ENCODE measurements at places on chromosomes 5 and 9.

- DNase-seq, result no peak
Measured at GRCh38 chr5:53974021-53974420, 336.4 kb downstream of the ARL15 start.

DNA sequence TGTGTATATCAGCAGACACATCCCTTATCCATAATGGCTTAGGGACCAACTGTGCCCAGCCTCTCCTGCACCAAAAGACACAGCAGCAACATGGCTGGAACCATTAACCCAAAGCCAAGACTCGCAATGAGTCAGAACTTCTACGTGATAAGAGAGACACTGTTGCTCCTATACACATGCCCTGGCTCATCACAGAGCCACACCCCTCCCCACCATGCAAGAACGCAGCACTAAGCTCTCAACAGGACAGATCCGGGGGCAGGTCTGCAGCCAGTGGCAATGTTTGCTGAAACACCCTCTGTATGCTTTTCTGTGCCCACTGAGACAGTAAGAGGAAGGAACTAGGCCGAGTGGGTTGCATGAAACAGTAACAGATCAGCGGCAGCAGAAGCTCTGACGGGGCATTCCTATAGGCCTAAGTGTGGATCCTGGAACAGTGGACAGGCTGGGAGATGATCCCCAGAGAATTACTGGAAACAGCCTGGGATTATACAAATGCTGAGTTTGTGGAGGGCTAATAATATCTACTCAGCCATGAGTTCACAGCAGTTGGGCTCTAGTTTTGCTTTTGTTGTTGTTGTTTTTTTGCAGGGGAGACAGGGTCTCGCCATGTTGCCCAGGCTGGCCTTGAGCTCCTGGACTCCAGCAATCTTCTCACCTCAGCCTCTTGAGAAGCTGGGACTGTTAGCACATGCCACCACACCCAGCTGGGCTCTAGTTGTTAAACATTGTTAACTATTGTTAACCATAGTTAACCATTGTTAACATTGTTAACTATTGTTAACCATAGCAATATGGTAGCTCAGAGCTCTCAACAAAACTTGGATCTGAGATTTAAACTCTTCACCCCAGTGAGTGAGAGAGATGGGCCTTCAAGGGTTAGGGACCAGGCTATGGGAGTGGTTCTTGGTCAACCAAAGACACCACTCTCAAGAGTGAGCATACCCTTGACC, 41.0 kb downstream of the B4GALT1 start:
- DNase-seq, result no peak

DNA sequence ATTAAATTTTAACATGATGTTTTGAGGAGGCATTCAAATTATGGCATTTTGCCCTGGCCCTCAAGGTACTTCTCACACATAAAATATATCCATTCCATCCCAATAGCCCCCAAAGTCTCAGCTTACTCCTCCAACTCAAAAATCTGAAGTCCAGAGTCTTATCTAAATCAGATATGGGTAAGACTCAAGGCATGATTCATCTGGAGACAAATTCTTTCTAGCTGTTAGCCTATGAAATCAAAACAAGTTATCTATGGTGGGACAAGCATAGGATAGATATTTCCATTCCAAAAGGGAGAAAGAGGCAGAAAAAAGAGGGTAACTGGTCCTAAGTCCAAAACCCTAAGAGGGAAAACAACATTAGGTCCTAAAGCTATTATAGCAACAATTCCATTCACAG, 408.4 kb downstream of the ZNF608 start:
- no peak for DNase-seq

DNA sequence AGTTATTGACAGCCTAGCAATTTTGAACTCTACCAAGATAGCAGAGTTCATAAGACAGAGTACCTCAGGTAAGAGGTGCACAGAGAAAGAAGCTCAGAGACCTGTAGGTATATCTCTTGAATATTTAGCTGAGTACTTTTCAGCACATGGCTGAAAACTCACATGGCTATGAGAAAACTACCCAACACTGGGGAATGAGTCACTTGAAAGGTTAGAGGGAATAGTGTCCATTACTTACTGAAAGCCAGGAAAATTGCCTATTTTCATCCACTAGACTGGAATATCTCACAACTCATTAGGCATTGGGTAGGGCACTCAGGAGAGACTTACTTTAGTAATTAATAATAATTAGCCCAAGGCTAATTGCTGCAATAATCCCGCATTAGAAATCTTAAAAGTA, 8.3 kb downstream of the TSLP start:
- DNase-seq, result no peak

DNA sequence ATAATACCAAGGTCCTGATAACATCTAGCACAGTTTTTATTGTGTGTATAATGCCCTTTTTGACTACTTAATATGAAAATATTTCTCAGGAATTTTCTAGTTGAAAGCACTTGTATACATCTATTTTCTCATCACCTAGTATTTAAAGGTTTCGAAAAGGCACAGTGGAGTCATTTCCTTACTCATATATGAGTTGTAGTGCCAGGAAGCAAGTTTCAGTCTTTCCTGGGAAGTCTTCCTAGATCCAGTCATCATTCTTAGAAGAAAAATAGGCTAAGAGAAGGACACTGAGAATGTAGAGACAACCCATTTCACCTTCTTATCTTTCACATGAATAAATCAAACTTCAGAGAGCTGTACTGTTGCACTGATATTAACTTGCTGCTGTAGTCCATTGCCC, 70.2 kb downstream of the SLC25A46 start:
- DNase-seq, result no peak

DNA sequence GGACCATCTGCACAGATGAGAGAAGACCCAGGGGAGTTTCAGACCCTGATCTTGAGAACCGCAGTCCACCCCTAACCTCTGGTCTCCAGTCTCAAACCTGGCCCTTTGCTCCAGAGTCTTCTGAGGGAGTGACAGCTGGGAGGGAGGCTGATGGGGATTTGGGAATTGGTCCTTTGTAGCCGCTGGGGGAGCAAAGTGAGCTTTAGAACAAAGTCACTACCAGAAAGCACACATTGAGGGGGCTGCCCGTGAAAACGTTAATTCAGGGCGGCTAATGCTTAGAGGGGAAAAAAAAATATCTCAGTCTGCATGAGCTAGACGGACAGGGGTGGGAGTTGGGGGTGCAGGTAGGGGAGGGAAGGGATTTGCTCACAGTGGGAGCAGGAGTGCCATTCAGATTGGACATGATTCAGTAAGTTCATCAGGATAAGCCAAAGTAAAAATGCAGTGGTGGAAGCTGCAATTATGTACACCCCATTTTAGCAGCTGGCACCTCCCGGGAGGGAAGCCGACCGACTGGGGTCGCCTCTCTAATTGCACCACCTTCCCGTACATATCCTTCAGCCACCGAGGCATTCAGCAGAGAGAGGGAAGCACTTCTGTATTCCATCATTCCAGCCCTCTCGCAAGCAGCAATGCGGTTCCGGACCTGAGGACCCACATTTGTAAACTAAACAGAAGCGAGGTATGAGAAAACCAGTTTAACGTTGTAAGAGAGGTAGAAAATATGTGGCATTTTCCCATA, 123.4 kb upstream of the RETREG1 start:
- DNase-seq, result no peak

DNA sequence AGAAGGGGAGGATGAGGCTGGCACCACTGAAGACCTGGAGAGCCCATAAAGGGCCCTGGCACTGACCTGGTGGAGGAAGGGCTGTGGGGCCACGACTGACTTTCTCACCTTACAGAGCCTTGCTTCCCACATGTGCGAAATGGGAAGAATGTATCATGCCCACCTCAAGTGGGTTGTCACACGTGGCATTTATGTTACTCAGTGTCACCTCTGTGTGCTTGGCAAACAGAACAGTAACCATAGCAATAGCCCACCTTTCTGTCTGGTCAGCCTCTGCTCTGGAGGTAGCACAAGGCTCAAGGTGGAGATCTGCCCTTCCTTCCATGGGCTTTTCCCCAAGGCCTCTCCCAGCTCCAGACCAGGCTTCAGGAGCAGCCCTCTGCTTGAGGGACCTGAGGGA, 16.7 kb downstream of the TCF7 start:
- no peak for DNase-seq

- no peak for DNase-seq
Measured at GRCh38 chr5:95076395-95077185, 208.3 kb downstream of the MCTP1 start.

DNA sequence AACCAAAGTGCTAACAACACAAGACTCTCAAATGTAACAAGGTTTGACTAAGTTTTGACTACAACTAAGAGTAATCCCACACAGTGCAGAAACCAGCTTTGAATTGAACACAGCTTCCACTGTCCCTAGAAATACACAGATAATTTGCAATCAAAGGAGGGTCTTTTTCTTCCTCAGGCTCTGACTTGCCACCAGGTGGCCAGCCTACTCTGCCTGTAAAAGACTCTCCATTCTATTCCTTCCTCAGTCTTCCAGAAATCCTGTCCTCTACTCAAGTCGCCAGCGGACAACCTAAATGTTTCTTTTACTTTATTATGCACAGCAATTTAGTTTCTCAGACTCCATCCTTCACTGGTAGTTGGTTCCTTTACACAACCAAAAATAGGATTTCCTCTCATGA, 32.2 kb upstream of the MCTP1 start:
- DNase-seq, result no peak

DNA sequence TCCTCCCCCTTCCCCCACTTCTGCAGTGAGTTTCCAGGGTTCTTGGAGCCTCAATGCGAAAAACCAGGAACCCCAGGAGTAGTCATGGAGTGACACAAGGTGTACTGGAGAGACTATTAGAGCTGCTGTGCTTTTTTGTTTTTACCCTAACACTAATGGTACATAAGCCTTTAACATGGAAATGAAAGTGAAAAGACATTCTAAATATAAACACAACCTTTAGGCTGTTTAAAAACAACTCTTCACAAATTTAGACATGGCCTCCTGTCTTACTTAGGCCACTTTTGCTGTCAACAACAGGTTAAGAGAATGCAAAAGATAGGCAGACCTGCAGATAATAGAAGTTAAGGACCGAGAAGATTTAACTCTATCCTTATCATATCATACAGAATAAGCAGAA, 232.2 kb downstream of the DENND1A start:
- no peak for DNase-seq

GRCh38 chr5:10467281-10468198, 25.9 kb downstream of the ROPN1L start:
- DNase-seq, result no peak

- DNase-seq, result no peak
Measured at GRCh38 chr5:172919525-172920446, 39.4 kb upstream of the RPL26L1 start.

GRCh38 chr5:127410959-127411358, 106.5 kb upstream of the PRRC1 start:
- DNase-seq, result no peak

DNA sequence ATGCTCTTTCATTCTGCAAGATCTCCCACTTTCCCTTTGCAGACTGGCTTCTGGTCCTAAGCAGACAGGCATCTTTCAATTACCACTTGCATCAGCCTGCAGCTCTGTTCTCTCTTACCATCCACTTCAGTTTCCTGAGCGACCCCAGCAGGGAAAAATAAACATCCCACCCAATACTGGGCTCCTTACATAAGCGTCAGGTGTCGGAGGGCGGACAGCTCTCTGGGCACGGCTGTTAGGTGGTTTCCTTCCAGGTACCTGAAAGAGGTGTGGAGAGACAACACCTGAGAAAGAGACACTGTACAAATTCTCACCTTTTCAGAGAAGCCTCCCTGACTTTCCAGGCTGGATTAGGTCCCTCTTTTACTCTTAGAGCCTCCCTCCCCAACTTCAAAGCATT, 145.1 kb upstream of the PANK3 start:
- no peak for DNase-seq

GRCh38 chr5:158304607-158305006, 445.7 kb upstream of the CLINT1 start:
- DNase-seq, result no peak

DNA sequence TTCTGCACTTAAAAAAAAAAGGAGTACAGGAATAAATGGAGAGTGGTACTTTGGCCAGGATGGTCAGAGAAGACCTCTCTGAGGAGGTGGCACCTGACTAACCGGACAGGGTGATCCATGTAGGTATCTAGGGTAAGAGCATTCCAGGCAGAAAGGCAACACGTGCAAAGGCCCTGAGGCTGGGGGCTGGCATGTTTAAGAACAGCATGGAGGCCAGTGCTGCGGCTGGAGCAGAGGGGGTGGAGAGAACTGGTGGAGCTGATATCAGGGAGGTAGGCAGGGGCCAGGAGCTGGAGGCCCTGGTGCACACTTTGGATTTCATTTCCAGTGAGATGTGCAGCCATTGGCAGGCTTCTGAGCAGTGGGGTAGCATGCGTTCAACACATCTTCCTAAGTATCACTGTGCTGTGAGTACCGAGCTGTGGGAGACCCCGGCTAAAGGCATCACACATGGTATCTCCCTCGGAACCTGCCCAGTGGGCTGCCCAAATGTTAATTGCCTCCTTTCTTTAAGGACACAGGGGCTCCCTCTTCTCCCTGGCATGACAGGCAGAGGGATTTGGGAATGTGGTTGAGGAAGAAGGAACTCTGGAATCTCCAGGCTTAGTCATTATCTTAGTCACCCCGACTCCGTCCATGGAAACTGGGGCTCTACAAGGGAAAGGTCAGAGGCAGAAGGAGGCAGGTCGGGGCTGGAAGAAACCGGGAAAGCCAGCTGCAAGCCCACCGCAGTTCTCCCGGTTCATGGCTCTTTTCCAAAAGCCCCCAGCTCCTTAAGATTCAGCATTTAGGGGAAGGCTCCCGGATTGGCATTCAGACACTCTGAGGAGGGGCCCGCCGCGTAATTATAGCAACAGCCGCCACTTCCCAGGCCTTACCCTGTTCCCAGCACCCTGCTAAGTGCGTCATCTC, 18.6 kb downstream of the SLC6A7 start:
- no peak for DNase-seq

DNA sequence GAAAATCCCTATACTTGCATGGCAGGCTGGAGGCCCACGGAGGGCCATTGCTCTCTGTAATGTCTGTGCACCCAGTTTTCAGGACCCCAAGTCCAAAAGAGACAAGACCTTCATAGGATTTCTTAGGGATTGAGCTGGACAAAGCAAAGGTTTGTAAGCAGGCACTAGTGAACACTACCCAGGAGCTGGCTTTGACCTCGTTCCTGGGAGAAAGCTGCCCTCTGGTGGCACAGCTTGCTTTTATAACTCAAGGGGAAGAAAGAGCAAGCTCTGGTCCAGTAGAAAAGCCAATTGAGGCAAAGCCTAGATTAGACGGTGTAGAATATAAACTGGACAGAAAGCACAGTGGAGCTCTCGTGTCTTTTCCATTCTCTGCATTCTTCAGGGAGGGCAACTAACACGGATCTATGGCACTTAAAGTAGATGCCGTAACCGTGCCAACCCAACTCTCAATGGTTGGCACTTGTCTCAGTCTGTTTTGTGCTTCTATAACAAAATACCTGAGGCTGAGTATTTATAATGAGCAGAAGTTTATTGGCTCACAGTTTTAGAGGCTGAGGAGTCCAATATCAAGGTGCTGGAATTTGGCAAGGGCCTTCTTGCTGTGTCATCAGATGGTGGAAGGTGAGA, 7.9 kb downstream of the GABRP start:
- peak; percentile 61 for DNase-seq
